ENCODE measurements at places on chromosomes 7 and 10.

- DNase-seq, result no peak
Measured at GRCh38 chr10:83723080-83723479, 416.2 kb upstream of the GHITM start.

DNA sequence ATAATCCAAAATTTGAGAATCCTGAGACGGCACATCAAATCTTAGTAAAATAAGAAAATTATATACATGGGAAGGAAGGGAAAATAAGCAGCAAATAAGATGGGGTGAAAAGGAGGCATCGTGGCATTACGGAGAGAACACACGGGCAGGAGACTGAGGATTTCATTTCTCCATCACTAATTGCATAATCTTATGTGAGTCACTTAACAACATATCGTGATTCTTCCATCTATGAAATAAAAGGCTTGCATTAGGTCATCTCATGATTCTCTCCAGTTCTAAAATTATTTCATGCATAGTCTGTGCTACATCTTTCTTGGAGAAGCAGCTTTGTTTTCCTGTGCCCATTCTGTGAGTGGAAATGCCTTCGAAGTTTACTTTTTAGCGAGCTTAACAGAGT is 288.7 kb downstream of the LRMDA start:
- no peak for DNase-seq

DNA sequence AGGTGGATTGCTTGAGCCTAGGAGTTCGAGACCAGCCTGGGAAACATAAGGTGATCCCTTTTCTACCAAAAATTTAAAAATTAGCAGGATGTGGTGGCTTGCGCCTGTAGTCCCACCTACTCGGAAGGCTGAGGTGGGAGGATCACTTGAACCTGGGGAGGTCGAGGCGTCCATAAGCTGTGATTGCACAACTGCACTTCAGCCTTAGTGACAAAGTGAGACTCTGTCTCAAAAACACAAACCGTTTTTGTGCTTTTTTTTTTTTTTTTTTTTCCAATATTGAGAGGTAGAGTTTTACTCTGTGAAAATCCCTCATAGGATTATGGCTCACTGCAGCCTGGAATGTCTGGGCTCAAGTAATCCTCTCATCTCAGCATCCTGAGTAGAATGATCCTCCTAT is 14.1 kb downstream of the CCAR1 start:
- no peak for DNase-seq

GRCh38 chr10:72292223-72292691 is 18.5 kb downstream of the DDIT4 start:
- DNase-seq, result no peak

- no peak for DNase-seq
Measured at GRCh38 chr10:79407811-79408795, 37.3 kb downstream of the ZCCHC24 start.

All from NCI-H2227 treated with DMSO at 0.1 percent for 48 hours (cell line).